HEK293T (cell line): ENCODE measurements at places on chromosomes 1 and 21.

- DNase-seq, result no peak
Measured at GRCh38 chr1:154154534-154155191, at the start of gene NUP210L. NUP210L (minus strand) TSS chr1:154155073.

- no peak for DNase-seq
Measured at GRCh38 chr1:93715529-93716126, 34.0 kb upstream of the BCAR3 start.

GRCh38 chr1:206735553-206736031, 35.0 kb upstream of the IL19 start:
- no peak for DNase-seq

DNA sequence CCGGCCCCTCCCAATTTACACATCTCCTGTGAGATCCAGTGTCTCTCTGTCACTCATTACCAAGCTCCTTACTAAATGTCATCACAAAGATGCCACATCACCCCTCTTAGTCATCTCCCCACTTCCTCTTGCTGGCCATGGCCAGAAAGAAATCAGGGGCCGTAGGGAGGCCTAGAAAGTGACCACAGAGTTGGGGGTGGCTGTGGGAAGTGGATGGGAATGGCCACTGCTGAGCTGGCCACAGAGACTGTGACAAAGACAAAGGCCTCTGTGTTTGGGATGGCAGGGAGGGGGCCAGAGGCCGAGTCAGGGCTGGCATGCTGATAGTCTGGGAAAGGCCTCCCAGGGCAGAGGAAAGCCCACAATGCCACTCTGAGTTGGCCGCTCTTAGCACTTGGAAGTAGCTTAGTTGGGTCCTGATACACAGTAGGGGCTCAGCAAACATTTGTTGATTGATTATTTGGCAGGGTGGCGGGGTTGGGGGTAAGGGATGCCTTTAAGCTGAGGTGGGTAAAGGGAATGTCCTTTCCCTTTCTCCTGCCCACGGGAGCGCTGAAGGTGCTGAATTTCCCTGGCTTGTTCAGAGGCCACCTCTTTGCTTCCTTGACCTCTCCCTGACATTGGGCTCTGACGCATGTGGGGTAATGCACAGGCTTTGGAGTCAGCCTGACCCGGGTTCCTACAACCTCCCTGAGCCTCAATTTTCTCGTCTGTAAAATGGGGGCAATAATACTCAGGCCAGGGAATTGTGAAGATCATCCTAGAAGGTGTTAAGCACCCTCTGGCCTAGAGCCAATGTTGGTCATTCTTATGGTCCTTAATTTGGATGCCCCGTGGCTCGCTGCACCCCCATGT, 13.2 kb downstream of the NAV1 start:
- DNase-seq, result no peak

DNA sequence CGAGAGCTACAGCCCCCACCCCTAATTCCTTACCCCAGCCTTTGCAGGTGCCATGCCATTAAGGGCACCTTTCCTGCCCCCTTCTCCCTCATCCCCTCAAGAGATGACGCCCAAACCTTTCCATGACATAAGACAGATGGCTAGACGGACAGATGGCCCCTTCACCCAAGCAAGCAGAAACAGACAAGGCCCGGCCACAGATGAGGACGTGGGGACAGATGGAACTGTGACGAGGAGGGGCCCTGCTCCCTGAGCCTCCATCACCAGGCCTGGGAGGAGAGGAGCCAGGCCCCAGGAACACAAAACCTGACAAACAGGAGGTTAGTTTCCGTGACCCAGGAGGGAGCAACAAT, 24.7 kb upstream of the PEF1 start:
- no peak for DNase-seq

- DNase-seq, result no peak
Measured at GRCh38 chr1:197083474-197083873, 16.4 kb upstream of the F13B start.

DNA sequence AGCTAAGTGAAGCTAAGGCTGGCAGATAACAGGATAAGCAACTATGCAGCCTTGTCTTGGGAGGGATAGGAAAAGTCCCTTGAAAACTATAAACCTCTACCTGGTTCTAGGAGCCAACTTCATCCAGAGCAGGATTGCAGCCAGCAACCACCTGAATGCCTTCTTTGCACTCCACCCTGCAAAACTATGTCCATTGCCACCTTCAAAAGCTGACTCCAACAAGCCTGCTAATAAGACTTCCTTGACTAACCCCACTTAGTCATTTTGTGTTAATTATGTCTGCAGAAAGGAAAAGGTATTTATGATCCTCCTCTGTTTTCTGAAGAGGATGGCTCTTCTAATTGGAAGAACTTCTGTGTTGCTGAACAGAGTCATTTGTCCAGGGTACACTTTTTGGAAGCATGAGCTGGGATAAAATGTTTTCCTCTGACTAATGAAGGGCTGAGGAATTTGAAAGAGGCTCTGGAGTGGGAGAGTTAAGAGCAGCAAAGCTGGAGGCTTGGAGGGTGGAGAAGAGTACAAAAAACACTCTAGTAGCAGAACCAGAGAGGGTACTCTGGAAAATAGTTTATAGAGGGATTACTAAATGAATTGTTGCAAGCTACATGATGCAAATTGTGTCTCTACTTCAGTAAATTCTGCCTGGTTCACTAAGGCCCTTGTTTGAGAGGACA, 9.6 kb upstream of the RIMKLA start:
- no peak for DNase-seq

DNA sequence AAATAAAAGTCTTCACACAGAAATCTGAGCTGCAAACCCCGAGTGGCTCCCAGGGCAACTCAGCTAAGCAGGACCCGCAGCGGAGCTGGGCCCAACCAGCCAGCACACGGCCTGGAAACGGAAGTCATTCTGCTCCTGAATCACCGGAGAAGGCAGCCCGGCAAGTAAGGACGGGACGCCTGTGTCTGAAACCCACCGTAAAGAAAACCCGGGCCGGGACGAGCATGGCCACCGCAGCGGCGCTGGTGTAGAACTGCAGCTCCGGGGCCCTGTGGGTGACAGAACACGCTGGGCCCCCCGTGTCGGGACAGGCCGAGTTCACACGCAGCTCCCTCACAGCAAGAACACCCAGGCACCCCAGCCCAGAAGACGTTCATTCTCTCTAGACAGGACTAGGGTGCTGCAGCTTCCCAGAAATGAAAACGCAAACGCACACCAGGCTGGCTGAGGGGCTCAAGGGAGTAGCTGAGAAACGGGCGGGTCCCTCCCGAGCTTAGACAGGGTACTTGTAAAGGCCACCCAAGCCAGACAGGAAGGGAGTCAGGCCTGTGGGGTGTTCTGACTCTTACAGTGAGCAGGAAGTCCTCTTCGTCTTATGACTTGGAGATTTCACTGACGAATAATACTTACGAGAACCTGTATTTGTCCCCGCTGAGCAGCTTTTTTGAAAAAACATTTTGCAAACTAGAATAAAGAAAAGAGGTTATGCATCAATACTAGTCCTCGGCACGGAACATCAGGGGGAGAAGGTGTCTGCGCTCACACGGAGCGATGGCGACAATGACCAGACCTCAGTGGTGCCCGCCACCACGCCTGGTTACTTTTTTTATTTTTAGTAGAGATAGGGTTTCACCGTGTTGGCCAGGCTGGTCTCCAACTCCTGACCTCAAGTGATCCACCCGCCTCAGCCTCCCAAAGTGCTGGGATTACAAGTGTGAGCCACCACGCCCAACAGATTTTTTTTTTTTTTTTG, 10.9 kb upstream of the CDK11B start:
- peak; percentile 3 for DNase-seq
